AG09309 (cell line): ENCODE measurements at places on chromosomes 1 and 21.

DNA sequence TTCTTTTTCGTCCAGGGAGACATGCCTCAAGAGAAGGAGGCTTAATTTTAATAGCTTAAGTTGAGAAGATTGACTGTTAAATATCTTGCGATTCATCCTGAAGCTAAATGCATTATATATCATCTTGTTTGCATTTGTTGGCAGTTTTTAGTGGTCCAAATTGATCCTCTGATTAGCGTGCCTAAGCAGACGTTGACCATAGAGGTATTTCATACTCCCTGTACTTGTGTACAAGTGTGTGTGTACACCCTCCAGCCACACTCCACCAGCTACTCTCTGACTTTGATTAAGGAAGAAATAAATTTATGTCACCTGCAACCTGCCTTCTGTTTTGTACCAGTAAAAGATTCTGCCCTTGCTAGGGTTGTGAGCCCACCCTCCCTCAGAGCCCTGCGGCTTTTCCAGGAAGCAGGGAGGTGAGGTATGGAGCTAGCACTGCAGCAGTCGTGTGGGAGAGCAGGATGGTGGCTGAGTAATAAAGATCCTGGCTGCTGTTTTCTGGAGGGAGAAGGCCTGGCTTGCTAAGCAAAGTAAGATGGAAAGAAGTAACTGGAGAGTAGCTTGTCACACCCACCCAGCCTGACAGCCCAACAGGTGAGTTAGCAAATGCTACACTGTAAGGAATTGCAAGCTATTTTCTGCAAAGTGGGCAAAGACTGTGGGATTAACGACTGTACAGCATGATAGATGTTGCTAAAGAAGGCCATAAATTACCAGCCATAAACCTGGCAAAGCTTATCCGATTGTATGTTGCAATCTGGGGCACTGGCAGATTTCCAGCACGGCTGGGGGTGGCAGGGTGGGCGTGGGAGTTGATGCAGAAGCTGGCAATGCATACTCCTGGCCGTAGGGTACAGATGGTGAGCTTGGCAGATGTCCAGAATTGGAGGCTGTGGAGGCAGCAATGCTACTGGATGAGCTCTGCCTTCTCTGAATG, 170.2 kb downstream of the TNR start:
- DNase-seq = no peak

DNA sequence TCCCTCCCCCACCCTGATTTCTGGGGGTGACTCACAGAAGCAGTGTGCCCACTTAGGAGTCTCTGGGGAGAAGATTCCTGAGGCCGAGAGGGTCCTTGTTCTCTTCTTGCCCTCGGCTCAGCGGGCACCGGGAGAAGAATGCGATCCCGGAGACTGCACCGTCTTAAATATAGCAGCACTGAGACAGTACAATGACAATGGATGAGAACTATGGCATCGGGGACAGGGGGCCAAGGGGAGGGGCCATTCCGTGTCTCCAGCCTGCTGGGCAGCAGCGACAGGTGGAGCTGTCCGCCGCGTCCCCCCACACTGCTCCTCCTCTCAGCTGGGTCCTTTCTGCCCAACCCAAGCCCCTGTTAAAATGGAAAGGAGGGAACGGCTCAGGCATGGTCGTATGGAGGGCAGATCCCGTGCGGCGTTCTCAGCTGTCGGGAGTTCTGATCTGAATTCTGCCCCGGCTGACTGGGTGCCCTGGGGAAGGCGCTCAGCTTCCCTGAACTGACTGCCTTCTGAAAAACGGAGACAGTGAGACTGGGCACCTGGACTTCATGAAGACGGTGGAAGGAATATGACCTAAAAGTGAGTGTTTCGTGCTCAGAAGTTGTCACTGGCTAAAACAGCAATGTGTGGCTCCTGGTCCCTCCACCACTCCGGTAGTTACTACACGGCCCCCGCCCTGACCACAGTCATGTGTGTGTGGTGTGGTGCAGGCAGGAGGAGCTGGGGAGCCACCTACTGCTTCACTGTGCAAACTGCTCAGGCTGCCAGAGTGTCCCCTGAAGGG, at the start of gene MYOM3:
TSS of gene MYOM3 (minus strand) at position 140 of the 784 bp plus-strand sequence. CDS start 3,499 bp downstream, outside the sequence.
- peak; percentile 42 for DNase-seq

GRCh38 chr1:15014516-15014915, 139.0 kb upstream of the TMEM51 start:
- DNase-seq = no peak

GRCh38 chr1:10642403-10643080, 153.9 kb downstream of the CASZ1 start:
- no peak for DNase-seq

DNA sequence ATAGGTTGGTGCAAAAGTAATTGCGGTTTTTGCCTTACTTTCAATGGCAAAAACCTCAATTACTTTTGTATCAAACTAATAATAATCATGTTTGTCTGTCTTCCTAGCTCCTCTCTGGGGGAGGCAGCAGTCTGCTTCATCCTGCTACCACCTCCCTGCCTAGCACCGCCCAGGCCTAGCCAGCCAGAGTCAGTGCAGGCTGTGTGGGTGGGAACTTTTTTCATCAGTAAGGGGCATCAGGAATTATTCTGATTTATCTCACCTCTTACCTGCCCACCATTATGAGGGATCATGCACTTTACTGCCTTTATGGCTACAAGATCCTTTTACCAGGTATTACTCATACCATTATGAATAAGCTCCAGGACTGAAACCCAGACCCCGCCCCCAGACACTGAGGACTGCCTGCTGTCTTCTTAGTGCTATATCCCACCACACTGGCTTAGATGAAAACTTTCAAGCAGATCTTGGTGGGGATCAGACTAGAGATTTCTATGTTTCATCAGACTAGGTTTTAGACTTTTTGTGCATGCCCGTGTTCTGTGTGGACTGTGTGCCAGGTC, 116.4 kb downstream of the PBX1 start:
- DNase-seq = no peak

DNA sequence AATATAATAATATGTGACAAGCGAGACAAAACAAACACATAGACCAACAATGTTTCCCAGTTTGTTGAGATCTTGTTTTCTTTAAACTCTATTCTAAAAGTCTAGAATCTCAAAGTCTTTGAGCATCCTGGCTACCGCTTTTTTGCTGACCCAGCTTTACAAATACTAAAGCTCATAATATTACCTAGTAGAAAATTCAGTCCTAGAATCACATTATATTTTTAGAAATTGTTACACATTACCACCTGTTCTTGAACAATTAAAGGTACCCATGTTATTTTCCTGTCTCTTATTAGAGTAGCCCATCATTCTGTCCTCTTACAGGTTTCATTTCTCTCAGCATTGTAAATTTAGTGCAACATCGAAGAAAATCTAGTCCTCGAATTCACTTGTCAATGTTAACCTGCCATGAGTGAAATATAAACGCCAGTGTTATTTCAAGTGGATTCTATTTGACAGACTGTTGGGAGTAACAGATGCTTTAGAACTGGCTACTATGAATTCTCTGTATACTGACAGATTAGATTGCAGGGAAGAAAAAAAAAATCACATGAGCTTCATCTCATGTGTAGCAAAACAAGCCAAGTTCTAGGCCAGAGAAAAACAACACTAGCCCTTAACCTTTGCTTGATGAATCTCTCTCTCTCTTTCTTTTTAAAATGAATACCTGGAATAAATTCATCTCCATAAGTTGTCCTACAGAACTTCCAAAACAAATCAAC, 851.2 kb upstream of the ADAMTS5 start:
- DNase-seq = no peak

- no peak for DNase-seq
Observed at GRCh38 chr21:42062236-42063022, 8.7 kb upstream of the UMODL1 start.

GRCh38 chr1:197917805-197918651, 856 bp downstream of the LHX9 start:
- no peak for DNase-seq

DNA sequence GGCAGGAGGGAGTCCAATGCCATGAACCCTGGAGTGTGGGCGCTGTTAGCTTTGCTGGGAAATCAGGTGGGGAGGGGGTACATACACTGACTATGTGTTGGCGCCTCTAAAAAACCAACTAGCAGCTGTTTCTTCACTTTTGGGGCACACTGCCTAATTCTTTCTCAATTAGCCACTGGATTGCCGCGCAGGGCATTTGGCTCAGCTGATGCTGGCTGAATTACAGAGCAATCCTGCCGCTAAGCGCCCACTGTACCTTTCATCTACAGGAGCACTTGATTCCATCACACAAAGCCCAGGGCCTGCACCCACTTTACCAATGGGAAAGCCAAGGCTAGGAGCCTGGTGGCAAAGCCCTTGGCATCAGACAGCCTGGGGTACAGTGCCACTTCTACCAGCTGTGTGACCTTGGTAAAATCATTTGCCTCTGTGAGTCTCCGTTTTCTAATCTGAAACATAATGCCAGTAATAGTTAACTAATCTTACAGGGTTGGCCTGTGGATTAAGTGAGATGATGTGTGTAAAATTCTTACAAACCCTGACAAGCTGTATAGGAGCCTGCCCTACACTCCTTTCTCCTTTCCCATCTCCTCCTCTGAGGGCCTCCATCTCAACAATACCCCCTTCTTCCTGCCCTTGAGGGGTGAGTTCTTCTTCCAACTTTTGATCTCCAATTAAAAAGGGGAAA, 59.0 kb downstream of the UBE2T start:
- no peak for DNase-seq

GRCh38 chr1:5286244-5286643, 631.8 kb downstream of the AJAP1 start:
- DNase-seq = no peak

DNA sequence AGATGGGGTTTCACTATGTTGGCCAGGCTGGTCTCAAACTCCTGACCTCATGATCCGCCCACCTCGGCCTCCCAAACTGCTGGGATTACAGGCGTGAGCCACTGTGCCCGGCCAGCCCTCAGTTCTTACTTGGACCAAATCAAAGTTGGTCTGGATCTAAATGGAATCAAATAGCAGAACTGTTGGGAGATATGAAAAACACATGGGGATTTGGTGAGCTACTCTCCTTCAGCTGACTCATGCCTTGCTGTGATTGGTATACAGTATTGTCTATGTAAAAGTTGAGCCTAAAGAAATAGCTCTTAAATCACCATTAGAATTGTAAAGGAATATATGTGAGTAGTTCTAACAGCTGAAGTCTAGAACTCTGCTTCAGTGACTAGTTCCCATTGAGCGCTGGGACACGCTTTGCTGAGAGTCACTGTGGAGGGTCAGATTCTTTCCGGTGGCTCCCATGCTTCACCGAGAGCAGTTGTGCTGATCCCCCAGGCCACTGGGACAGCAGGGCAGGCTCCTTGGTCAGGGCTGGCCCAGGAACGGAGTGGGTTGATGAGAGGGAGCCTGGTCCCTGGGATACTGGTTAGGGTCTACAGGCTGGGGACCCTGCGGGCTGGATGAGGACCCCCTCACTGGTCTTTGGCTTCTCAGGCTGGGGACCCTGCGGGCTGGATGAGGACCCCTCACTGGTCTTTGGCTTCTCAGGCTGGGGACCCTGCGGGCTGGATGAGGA, 14.0 kb downstream of the PKNOX1 start:
- DNase-seq = no peak

DNA sequence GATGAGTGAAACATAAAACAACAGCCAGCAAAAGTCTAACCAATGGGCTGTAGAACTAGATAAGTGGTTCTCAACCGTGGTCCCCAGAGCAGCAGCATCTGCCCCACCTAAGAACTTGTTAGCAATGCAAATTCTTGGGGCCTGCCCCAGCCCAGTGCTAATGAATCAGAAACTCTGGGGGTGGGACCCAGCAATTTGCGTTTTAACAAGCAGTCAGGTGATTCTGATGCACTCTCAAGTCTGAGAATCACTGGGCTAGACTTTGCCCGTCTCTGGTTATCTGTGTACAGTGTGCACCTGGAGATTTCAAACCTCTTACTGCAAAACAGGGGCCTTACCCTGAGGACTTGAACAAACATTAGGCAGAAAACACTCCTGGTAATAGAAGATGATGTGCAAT, 66.5 kb downstream of the PLXNA2 start:
- no peak for DNase-seq

DNA sequence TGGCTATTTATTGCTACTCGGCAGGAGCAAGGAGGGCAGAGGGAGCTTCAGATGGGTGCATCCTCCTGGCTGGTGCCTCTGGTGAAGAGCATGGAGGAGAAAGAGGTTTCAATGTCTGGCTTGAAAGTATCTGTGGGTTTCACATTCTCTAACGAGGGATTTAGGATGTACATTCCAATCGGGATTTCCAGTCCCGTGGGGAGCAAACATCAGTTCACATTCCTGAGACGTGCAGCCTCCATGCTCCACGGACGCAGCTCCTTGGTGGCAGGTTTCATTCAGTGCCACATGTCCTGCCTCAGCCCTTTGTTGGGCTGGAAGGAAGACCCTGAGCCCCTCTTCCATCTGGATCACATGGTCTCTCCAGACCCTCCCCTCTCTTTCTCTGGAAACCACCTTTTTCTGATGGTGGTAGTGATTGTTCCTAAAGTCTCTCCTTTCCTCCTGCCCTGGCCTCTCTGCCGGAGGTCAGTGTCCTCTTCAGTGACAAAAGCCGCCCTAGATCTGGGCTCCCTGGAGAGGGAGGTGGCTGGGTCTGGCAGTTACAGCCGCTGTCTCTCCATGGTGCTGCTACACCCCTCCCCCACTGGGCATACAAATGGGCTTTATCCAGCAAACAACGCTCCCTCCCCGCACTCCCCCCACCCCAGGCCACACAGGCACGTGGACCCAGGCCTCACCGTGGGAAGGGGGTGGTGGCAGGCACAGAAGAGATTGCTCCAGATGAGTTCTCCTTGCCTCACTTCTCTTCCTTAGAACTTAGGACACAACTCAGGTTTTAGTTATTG, 826 bp upstream of the CA14 start:
- no peak for DNase-seq

- no peak for DNase-seq
Observed at GRCh38 chr1:33872683-33873082, 8.8 kb downstream of the HMGB4 start.

DNA sequence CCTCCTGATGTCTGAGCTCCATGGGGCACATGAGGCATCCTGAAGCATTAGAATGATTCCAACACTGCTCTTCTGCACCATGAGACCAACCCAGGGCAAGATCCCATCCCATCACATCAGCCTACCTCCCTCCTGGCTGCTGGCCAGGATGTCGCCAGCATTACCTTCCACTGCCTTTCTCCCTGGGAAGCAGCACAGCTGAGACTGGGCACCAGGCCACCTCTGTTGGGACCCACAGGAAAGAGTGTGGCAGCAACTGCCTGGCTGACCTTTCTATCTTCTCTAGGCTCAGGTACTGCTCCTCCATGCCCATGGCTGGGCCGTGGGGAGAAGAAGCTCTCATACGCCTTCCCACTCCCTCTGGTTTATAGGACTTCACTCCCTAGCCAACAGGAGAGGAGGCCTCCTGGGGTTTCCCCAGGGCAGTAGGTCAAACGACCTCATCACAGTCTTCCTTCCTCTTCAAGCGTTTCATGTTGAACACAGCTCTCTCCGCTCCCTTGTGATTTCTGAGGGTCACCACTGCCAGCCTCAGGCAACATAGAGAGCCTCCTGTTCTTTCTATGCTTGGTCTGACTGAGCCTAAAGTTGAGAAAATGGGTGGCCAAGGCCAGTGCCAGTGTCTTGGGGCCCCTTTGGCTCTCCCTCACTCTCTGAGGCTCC, 11.1 kb upstream of the RASSF5 start:
- DNase-seq = no peak

- peak; percentile 42 for DNase-seq
Observed at GRCh38 chr1:67390041-67390887, 39.9 kb downstream of the SERBP1 start.

GRCh38 chr1:245657371-245657770, 502.6 kb downstream of the KIF26B start:
- no peak for DNase-seq

- peak; percentile 10 for DNase-seq
Observed at GRCh38 chr1:205591522-205592351, 40.1 kb downstream of the ELK4 start.
